Hepatocyte (in vitro differentiated cells): ENCODE measurements at places on chromosomes 13 and 19. TPM values are rescaled to one million over a fixed set of nuclear protein-coding genes. Genes with fewer than 3 reads are reported as not detected.

GRCh38 chr19:478976-479375 lies 17.3 kb upstream of the MADCAM1 start:
- H3K27me3 ChIP-seq: no peaks in the 10 kb centered on the region
- DNase-seq: no peak
- H3K4me1 ChIP-seq: peaks cover 4% of the 10 kb centered on the region
- no peak overlapping the region for H3K4me3 ChIP-seq
- no peak overlapping the region for H3K27ac ChIP-seq

GRCh38 chr13:26983543-26984320 lies 187.9 kb downstream of the USP12 start:
- DNase-seq: no peak
- peaks cover 44% of the 10 kb centered on the region for H3K4me1 ChIP-seq
- no peaks in the 10 kb centered on the region for H3K36me3 ChIP-seq
- H3K27me3 ChIP-seq: no peaks in the 10 kb centered on the region

DNA sequence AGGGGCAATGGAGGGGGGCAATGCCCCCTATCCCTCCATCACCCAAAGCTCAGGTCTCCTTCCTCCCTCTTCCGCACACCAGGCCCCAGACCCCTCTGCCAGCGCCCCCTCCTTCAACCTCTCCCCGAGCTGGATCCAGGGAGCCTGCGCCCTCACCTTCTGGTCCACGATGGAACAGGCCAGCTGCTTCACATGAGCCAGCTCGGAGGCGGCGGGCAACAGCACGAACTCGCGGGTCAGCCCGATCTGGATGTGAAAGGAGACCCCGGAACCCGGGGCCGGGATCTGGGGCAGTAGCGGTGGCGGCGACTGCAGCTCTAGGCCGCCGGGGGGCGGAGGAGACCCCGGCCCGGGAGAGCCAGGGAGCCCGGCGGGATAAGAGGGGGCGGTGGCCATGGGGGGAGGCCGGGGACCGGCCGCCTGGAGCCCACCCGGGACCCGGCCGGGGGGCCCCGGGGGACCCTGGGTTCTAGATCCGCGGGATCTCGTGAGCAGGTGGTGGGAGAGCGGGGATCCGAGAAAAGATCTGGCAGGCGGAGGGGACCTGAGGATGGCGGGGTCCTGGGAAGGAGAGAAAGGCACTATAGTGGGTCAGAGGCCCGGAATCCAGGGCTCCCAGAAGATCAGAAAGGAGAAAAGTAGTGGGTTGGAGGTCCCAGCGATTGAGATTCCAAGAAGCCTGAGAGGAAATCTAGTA lies 791 bp downstream of the PRKD2 start:
- peaks cover 11% of the 10 kb centered on the region for H3K4me1 ChIP-seq
- peak overlapping the region; percentile 95 for H3K27ac ChIP-seq
- peak; percentile 57 for DNase-seq

The KIR2DL1 gene
- not detected in 2 replicates for total RNA-seq
